ENCODE measurements at places on chromosomes 5 and 9. TPM values are rescaled to one million over a fixed set of nuclear protein-coding genes. Genes with fewer than 3 reads are reported as not detected.

The SNCAIP gene
- total RNA-seq = 1.7 TPM

DNA sequence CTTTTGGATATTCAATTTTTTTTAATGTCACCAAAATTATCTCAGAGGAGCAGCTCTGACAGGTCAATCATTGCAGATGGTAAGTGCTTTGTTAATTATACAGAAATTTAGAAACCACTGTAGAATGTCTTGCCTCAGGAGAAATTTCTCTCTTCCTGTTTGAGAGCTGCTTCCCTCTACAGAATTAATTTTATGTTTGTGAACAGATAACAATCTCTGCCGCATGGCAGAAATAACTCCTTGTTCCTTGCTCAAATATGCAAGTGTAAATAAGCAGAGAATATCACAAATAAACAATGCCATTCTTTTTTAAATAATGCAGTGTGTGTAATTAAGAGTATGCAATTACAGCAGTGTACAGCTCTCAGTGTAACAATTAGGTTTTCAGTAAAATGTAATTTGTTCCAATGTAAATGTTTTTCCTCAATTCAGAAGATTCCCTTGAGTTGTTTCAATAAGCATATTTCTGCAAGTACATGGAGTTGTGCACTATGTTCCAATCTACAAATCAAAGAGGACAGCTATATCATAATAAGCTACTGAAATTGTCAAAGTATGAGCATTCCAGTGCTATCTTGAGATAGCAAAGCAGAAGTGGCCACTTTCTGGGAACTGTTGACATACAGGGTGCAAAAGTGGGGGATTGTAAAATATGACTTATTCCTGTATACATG lies 1012.8 kb downstream of the MAT2B start:
- no peak for DNase-seq

The CYSRT1 gene
- total RNA-seq = not detected

The SLC31A1 gene
- total RNA-seq = 11.4 TPM

The FCN1 gene
- total RNA-seq = 5.7 TPM

The TXNDC8 gene
- not detected for total RNA-seq

DNA sequence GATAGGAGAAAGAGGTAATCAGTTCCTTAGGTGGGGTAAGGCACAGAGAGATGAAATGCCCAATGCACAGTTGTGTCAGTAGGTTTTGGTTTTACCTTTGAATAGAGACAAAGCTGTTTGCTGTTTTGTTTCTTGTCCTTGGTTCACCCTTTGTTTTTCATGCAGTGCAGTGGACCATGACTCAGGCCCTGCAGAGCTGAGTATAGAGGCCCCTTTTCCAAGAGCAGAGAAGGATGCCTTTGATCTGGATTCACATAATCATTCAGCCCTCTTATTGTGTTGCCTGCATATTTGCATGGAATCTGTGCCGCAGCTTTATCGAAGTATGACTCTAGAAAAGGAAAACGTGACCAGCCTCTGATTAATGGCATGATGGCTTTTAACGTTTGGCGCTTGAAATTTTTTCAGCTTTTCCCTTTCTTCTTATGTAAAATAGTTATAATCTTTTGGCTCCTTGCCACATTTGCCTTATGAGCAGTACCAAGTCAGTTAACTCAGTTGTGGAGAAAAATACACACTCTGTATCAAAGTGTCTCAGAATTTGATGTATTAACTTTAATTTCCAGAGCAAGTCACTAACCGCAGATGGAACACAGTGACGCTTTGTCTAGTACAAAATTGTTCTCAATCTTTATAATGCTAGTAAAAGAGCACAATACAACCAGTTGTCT lies 197.6 kb downstream of the KDM4C start:
- no peak for DNase-seq

DNA sequence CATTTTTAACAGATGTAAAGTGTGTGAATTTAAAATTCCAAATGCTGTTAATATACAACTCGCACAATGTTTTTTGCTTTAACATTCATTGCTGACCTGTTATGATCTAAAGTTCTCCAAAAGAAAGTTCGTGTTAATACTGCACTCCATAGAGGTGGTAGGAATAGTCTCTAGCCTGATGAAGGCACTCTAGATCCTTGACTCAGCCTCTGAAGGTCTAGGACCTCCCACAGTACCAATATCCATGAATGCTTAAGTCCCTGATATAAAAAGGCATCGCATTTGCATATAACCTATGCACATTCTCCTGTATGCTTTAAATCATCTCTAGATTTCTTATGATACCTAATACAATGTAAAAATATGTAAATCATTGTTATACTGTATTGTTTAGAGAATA lies 213.6 kb downstream of the EFNA5 start:
- DNase-seq = no peak

DNA sequence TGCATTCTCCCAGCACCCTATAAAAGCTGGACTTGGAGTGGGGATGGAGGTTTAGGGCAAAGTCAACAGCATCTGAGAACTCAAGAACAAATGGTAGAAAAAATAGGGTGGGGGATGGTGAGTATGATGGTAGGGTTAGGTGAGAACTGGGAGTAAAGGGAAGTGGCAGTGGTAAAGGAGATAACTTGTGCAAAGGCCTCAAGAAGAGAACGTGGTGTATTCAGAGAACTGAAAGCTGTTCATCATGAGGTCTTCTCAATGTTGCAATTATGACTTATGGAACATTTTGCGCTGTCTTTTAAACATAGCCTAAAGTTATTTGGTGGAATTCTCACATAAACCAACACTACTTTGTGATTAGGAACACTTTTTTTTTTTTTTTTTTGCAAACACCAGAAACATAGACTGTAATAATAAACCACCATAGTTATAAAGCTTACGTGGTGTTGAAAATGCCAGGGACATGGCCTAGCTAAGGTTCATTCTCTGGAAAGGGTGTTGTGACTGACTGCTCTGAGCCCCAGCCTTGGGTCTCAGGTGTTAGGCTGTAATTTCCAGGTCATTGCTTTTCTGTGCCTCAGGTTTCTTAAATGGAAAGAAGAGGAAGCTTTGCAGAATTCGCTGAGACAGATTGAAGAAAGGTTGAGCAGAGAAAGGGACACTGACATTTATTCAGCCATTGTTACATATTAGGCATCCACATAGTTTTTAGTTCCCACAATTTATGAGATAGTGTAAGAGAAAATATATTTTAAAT lies 19.2 kb upstream of the TXNDC8 start:
- DNase-seq = no peak

DNA sequence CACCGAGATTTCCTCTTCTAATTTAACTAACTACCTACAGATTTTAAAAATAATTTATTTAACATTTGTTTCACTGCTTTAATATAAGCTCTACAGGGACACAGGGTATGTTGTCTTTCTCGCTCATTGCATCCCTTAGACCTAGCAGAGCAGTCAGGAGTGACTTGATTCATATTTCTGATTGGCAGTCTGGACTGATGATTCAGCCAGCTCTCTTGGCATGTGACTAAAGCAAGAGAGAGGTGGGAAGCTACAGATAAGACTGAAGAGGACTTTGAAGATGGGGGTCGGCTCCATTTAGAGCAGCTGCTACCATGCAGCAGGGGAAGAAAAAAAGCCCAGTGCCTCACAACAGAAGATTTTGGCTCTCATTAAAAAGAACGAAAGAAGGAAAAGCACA lies 173.4 kb upstream of the STK32A start:
- DNase-seq = no peak

- DNase-seq = no peak
Observed at GRCh38 chr9:74562611-74563010, 65.5 kb downstream of the RORB start.

DNA sequence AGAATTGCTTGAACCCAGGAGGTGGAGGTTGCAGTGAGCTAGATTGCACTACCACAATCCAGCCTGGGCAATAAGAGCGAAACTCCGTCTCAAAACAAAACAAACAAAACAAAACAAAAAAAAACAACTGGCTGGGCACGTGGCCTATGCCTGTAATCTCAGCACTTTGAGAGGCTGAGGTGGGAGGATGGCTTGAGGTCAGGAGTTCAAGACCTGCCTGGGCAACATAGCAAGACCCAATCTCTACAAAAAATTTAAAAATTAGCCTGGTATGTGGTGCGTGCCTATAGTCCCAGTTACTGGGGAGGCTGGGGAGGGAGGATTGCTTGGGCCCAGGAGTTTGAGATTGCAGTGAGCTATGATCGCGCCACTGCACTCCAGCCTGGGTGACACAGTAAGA lies 23.3 kb upstream of the WDR5 start:
- DNase-seq = no peak

DNA sequence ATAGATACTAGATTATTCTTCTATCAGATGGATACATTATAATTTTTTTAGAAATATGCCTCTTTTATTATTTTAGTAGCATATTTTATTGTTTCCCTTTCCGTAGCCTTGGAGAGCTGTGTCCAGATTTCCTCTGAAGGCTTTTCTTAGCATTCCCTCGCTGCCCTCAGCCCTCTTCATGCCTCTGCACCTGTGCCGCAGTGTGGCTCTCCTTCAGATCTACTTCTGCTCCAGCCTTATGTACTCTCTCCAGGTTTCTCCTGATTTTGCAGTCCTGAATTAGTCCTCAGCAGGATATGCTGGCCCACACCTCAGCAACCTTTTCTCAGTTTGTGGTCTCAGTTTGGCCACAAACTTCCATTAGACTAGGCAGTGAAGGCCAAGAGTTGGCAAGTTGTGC lies 1052.0 kb downstream of the TAF11L14 start:
- DNase-seq = no peak

DNA sequence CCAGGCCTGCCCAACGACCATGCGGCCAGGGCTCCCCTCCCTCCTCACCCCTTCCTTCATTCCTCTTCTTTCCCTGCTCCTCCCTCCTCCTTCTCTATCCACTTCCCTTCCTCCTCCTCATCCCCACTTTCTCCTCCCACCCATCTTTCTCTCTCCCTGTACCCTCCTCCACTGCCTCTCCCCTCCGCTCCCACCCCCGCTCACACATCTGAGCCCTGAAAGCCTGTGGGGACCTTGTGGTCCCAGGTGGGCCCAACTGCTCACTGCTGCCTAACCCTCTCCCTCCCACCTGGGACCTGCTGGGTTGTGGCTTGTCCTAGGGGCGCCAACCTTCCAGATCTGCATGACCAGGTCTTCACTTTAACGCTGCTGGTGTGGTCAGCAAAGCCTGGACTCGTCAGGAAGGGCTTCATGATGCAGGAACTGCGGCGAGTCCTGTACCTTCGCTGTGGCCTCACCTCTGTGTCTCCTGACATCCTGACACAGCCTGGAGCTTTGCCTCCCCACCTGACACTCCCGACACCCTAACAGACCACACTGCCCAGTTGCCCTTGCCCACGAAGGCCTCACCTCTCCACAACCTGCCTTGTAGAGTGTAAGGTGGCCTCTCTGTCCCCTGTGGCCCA lies 34.6 kb downstream of the C5orf15 start:
- DNase-seq = no peak

The ERGIC1 gene
- total RNA-seq = 81.4 TPM

DNA sequence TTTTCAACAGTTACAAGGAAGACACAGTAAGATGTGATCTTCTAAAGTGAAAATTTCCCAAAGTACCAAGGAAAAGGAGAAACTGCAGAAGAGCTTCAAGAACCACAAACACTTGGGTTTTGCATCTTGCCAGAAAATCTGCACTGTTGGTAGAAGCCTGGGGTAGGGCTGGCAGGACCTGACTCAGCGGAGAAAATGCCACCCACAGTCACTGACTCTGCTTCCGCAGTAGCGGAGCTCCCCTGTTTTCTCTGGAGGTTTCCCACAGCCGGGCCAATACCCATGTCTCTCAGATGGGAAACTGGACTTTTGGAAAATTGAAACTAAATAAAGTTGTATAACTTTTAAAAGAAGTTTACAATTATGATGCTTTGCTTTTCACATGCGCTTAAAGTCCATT lies 104.2 kb downstream of the MEF2C start:
- peak; percentile 33 for DNase-seq

The CHSY3 gene
- 0.62 TPM for total RNA-seq

The DNM1 gene
- total RNA-seq = 5.4 TPM

The SPTLC1 gene
- total RNA-seq = 23.9 TPM

DNA sequence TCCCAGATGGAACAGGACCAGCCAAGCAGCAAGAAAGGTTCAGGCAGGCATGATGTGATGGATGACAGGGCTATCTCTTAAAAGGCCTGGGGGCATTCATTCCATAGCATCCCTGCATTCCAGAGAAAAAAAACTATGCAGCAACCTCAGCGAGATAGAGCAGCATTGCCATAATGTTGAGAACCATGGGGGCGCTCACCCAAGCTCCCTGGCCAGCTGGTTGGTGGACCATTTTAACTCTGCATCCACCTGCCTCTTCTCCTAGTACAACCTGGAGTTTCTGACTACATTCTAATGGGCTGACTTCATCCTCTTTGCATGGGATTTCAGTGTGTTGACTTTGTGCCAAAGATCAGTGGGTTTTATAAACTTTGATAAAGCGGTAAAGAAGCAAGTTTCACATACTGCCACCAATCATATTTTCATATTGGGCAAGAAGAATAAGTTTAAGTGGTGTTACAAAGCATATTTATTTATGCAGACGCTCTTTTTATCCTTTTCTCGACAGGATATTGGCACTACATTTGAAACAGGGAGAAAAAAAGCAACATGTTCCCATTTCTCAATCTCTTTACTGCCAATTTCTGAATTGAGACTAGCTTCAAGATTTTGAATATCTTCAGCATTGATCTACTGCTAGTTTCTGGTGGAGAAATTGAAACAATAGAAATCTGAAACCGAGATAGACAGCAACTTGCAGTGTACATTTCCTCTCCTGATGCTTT lies 378.3 kb upstream of the WWC1 start:
- no peak for DNase-seq

DNA sequence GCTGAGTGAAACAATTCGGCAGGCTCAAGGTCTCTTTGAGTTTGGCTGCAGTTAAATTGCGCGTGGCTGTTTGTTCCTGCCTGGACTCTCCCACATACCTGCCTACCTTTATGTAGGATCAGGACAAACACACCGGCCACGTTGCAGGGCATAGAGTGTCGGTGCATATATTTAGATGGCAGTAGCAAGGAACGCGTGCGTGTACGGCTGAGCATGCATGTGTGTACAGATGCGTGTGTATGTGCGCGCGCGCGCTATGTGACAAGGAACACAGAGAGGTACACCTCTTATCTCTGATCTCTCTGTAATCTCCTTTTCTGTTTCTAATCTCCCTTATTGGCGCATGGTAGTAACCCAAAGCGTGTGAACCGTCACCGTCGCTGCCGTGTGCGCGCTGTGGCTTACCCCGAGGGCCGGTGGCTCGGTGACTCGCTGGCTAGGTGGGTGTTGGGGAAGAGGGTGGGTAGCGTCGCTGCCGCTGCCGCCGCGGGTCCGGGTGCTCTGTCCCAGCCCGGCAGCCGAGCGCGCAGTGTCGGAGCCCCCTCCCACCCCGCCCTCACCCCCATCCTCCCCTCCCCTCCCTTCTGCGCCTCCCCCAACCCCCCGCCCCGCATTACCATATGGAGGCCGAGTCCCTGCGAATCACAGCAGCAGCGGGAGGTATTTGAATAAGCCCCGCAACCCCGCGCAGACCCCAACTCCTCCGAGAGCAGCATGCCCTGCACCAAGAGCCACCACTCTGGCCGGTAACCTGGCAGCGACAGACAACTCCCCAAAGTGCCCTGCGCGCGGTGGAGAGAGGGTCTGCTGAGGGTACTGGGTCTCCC lies 204.8 kb downstream of the MEF2C start:
- no peak for DNase-seq
